ENCODE measurements at places on chromosomes 12 and 14. TPM values are rescaled to one million over a fixed set of nuclear protein-coding genes. Genes with fewer than 3 reads are reported as not detected.

Gene PLEKHD1
- total RNA-seq, result not detected

Gene ALG10B
- total RNA-seq, result 1.8 TPM

Gene POTEM
- total RNA-seq, result not detected

Gene CLEC14A
- under 0.01 TPM for total RNA-seq

Gene SMIM41
- total RNA-seq, result 1.0 TPM

Gene USP44
- total RNA-seq, result 0.29 TPM

Gene PPP4R4
- total RNA-seq, result 0.43 TPM

Gene SIX6
- total RNA-seq, result not detected

Gene AICDA
- total RNA-seq, result not detected

Gene DHRS7
- total RNA-seq, result 62.1 TPM

Gene KRT3
- total RNA-seq, result not detected

Gene ZNF385A
- 1.1 TPM for total RNA-seq

Gene TMEM30B
- not detected for total RNA-seq

Gene MYBPC1
- not detected for total RNA-seq

Gene CNTN1
- total RNA-seq, result 0.43 TPM

Gene NR4A1
- 4.2 TPM for total RNA-seq

Gene ERP29
- total RNA-seq, result 26.6 TPM

Gene HSP90AA1
- total RNA-seq, result 161 TPM

Gene SCN8A
- 0.88 TPM for total RNA-seq

Gene PLBD2
- 38.7 TPM for total RNA-seq

Gene TPH2
- total RNA-seq, result not detected

Gene CCDC177
- not detected for total RNA-seq

Gene GLIPR1L2
- total RNA-seq, result not detected

Gene NFATC4
- total RNA-seq, result 57.7 TPM

Gene COX8C
- total RNA-seq, result not detected

Gene KLRC1
- not detected for total RNA-seq

Gene ADGRD1
- not detected for total RNA-seq

Gene HEATR5A
- total RNA-seq, result 49.7 TPM

Gene ETFRF1
- total RNA-seq, result 17.2 TPM

Gene KRT75
- not detected for total RNA-seq

Gene EEF1AKMT3
- 9.4 TPM for total RNA-seq

Gene HELB
- total RNA-seq, result 3.4 TPM

Gene KLHDC1
- total RNA-seq, result 1.6 TPM

Gene GALNT8
- total RNA-seq, result not detected

Gene IGF1
- total RNA-seq, result 0.22 TPM

Gene OASL
- 0.88 TPM for total RNA-seq

Gene RTN1
- 0.22 TPM for total RNA-seq

Gene TSPAN19
- not detected for total RNA-seq

Gene SERPINA5
- not detected for total RNA-seq

Gene SOX5
- 22.5 TPM for total RNA-seq

Gene CPM
- total RNA-seq, result 7.3 TPM

Gene CMA1
- not detected for total RNA-seq

Gene LRP1-AS
- not detected for total RNA-seq

Gene BICDL1
- total RNA-seq, result not detected

Gene MSRB3
- 28.9 TPM for total RNA-seq

Gene POTEG
- not detected for total RNA-seq

Gene TSHR
- not detected for total RNA-seq

Gene PPP2R5E
- total RNA-seq, result 19.3 TPM

Gene RAP1B
- 192 TPM for total RNA-seq

Gene FAM186B
- total RNA-seq, result 0.14 TPM

Gene KLRC2
- total RNA-seq, result not detected

Gene TMEM229B
- 0.43 TPM for total RNA-seq

Gene BIN2
- not detected for total RNA-seq

Gene ASB8
- 21.2 TPM for total RNA-seq

Gene ABCD2
- total RNA-seq, result 0.14 TPM

Gene ETFBKMT
- 3.1 TPM for total RNA-seq

Gene CLEC12A
- total RNA-seq, result not detected

Gene CLMN
- total RNA-seq, result 0.14 TPM

Gene DEPDC4
- 2.4 TPM for total RNA-seq

Measured in placental pericyte (primary cell).